ENCODE measurements at places on chromosomes 1 and 21.
A peak's percentile ranks its signal among the peaks of the same experiment; 100 is the strongest.

DNA sequence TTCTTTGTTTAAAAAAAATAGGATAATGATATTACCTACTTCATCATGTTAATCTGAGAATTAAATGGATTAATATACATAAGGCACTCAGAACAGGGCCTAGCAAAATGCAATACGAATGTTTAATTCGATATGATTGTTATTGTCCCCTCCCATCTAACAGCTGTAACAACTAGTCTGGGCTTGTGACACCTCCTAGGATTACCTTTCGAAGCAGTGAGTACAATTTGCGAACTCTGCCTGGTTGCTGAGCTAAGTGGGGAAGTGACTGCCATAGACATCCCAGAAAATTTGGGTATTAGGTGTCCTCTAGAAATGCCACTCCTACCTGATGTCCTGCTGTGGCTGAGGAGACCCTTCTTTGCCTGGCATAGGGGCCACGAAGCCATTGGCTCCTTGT lies 3.0 kb downstream of the RASSF5 start:
- no peak for DNase-seq

- no peak for DNase-seq
These were observed 52.7 kb upstream of the IVNS1ABP start for GRCh38 chr1:185369786-185370185.

GRCh38 chr1:213393860-213394259 lies 342.8 kb downstream of the RPS6KC1 start:
- DNase-seq: no peak

- no peak for DNase-seq
These were observed 23.8 kb downstream of the PIP5K1A start for GRCh38 chr1:151222130-151222529.

DNA sequence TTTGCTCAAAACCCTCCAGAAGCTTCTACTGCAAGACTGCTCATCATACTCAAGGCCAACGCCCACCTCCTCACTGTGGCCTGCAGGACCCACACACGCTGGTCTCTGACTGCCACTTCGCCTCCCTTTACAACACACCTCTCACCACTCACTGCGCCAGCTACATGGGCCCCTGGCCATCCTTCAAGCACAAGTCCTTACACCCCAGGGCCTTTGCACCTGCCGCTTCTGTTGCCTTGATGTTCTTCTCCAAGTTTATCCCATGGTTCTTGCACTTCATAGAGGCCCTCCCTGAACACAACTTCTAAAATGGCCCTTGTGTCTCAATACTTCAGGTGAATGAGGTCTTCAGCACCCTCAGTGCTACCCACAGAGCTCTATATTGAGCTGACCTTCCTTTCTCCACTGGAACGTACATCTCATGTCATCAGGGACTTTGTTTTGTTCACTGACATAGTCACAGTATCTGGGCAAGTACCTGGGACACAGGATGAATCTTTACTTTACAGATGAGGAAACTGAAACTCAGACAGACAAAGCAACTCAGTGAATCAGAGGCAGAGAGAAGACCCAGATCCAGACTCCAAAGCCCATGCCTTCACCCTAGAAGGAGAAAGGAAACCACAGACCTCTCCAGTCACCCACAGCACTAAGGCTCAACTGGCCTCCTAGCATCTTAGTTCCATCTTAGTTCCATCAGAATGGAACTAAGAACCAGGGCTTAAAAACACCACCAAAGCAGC lies 34.7 kb upstream of the CLSTN1 start:
- DNase-seq: no peak

GRCh38 chr21:28480470-28480869 lies 512.2 kb downstream of the LTN1 start:
- DNase-seq: no peak

GRCh38 chr1:156104065-156104810 lies 10.3 kb upstream of the LMNA start:
- DNase-seq: peak; percentile 87

- DNase-seq: no peak
These were observed 11.4 kb upstream of the RNF187 start for GRCh38 chr1:228475812-228476211.

DNA sequence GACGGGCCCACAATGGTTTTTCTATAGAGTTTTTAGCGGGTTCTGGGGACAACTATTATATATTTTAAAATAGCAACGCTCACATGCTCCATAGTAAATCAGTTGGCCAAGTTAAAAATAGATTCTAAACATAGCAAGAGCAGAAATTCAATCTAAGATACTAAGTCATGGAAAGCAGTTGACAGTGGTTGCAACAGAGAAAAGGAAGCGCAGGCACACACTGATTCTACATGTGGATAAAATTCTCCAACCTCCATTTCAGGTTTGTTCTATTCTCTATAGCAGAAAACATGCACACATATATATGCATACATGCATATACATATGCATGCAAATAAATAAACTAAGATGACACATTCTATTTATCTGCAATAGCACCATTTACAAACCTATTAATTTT lies 89.6 kb upstream of the HNRNPU start:
- no peak for DNase-seq

All from left forelimb (tissue), 1 donor.